ENCODE measurements at places on chromosomes 6 and 20.
A peak's percentile ranks its signal among the peaks of the same experiment; 100 is the strongest.

GRCh38 chr20:63695424-63696305 lies 787 bp upstream of the TNFRSF6B start:
- DNase-seq = no peak

GRCh38 chr6:129312880-129313279 lies 397.1 kb downstream of the ARHGAP18 start:
- peak; percentile 67 for DNase-seq

DNA sequence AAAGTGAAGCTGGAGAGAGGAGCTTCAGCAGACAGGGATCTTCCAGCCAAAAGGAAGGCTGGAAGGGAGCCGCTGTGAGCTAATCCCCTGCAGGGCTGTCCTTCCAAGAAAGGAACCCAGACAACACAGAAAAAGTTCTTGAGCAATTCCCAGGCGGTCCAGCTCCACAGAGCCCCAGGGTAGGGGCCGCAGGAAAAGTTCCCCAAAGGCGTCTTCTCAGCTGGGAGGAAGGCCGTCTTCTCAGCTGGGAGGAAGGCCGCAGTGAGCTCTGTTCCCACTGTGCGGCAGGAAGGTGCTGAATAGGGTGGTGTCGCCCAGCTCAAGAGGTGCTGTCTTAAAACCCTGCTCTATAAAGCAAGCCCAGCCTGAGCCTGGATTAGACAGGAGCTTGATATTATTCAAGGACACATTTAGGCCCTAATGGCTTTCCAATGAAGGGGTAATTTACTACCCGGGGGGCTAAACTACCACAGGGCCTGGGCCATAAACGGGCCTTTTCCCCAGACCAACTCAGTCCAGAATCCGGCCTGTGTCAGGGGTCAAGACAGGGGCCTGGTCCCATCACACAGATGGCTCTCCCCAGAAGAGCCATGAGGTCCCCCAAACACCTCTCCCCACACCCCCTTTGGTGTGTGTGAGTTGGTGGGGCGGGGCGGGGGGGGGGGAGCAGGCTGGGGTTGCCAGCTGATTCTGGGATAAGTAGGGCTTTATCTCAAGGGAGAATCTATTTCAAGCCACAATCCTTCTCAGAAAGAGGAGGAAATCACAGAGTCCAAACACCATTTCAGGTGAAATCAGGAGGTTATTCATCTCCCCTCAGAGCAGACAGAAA lies 103.6 kb downstream of the NOL4L start:
- DNase-seq = peak; percentile 32

- no peak for DNase-seq
These were observed 32.8 kb upstream of the HBS1L start for GRCh38 chr6:135087403-135087802.

- no peak for DNase-seq
These were observed 84.7 kb upstream of the RNF24 start for GRCh38 chr20:4099905-4100675.

GRCh38 chr6:162019349-162019748 lies 708.2 kb downstream of the PRKN start:
- DNase-seq = no peak

DNA sequence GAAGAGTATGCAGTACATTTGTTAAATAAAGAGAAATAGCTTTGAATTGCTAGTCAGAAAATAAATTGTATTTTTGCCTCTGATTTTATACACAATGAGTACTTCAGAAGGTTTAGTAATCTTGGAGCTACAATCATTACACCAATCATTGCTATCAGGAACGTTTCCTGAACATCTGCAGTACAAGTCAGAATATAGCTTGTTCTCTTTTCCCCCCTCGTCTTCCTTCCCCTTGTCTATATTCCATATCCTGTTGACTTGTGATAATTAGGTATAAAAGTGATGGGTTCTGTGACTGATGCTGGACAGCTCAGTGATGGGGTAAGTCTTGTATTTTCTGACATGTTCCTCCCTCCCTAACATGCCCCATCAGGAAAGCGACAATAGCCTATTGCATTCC lies 94.0 kb downstream of the AHI1 start:
- no peak for DNase-seq

DNA sequence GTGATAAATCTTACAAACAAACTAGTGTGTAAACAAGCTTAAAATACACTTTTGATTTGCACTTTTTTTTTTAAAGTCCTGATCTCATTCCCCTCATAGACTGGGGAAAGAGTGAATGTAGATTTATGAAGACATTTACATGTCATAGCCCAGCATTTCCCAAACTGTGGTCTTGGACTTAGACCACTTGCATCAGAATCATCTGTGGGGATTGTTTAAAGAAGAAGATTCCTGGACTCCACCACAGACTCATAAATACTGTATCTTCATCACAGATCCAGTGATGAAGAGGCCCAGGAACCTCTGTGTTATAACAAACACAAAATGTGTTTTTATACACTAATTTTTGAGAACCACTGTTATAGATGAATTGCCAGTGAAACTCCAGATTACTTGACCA lies 99.5 kb downstream of the KCNQ5 start:
- DNase-seq = no peak

GRCh38 chr6:163324688-163325389 lies 89.7 kb upstream of the QKI start:
- no peak for DNase-seq

DNA sequence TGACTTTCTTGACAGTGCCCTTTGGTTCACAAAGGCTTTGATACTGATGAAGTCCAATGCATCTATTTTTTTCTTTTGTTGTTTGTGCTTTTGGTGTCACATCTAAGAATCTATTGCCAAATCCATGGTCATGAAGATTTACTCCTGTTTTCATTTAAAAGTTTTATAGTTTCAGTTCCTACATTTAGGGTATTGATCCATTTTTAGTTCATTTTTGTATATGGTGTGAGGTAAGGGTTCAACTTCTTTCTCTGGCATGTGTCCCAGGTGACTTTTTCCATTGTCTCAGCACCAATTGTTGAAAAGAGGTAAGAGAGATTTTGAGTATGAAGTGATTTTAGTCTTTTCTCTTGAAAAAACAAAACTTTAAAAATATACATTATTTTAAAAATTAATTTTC lies 260.6 kb downstream of the GMPR start:
- DNase-seq = no peak

DNA sequence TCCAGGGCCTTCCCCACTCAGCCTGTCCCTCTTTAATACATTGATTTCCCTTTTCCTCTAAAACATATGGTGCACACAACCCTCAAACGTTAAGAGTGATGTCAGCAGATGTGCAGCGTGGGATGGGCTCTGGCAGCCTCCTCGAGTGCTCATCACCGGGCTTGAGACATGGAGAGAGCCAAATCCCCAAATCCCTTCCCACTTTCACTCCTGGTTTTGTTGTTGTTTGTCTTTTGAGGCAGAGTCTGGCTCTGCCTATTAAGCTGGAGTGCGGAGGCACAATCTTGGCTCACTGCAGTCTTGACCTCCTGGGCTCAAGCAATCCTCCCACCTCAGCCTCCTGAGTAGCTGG lies 5.8 kb upstream of the PLTP start:
- peak; percentile 61 for DNase-seq

GRCh38 chr20:13202565-13202964 lies 18.5 kb upstream of the ISM1 start:
- no peak for DNase-seq

DNA sequence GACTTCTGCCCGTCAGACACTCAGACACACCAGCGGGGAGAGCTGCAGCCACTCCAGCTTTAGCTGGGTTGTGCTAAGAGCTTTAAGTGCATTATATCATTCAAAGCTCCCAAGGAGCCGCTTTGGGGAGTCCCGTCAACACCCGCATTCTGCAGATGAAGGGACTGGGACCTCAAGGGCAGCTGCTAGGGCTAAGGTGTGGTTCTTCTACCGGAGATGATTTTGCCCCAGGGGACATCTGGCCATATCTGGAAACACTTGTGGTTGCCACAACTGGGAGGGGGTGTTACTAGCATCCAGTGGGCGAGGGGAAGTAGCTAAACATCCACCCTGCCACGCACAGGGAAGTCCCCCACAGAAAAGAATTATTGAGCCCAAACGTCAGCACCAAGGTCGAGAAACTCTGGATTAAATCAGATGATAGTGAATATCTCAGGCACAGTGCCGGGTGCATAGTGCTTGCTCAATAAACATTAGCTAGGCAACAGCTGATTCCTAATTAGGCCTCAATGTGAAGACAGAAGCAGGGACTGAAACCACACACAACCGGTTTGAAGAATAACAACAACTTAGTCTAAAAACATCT lies 29.6 kb downstream of the PMEPA1 start:
- no peak for DNase-seq

DNA sequence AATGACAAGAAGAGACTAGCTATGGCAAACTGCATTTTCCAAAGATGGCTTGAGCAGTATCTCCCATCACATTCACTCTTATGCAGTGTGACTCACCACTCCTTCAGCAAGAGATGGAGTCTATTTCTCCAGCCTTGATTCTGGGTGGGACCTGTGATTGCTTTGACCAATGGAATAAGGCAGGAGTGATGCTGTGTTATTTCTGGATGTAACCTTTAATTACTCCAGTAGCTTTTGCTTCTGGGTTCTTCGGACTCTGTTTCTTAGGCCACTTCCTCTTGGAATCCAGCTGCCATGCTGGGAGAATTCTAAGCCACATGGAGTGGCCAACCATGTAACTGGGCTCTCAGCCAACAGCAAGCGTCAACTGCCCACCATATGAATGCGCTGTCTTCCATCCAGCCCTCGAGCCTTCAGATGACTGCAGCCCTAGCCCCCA lies 50.7 kb downstream of the TGM2 start:
- DNase-seq = peak; percentile 62

DNA sequence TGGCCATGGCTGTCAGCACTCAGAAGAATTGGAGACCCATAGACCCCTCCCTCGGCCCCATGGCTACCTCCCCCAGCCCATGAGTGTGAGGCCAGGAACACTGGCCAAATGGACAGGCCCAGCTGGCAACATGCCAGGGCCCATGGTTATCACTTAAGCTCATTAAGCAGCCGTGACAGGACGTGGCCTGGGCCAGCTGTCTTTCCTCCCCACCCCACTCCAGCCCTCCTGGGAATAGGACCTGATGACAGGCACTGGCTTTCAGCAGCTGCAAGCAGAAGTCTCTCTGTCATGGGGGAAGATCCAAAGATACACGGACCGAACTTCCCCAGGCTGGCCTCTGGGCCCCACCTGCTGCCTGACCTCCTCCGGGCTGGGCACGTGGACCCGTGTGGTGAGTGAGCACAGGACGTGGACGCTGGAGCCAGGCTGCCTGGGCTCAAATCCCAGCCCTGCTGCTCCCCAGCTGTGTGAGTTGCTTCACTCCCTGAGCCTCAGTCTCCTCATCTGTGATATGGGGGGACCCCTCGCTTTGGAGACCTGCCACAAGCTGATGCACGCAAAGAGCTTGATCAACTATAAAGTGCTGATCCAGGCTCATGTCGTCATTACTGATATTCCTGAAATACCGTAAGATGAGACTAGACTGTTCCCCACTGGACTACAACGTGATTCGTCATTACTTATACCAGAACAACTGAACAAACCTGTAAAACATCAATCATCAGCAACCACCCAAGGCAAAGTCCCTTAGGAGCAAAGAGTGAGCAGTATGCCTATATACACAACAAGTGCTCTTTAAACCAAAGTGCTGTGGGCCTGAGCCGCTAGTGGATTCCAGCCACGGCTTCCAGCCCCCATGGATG lies 22.0 kb upstream of the VSTM2L start:
- DNase-seq = no peak

DNA sequence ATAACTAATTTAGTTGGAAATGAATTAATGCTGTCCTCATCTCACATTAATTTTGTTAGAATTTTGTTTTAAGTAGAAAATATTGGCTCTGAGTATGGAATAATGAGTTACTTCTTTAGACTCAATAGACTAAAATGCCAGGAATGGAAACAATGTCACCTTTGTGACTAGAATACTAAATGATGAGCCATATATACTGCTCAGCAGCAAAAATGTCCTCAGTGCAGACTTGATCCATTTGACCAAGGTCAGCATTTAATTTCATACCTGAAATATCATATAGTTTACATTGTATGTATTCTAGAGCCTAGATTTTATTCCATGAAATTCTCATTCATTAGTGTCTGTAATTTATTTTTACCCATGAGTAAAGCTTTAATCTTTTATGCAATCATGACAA lies 217.7 kb downstream of the ADGRB3 start:
- no peak for DNase-seq

DNA sequence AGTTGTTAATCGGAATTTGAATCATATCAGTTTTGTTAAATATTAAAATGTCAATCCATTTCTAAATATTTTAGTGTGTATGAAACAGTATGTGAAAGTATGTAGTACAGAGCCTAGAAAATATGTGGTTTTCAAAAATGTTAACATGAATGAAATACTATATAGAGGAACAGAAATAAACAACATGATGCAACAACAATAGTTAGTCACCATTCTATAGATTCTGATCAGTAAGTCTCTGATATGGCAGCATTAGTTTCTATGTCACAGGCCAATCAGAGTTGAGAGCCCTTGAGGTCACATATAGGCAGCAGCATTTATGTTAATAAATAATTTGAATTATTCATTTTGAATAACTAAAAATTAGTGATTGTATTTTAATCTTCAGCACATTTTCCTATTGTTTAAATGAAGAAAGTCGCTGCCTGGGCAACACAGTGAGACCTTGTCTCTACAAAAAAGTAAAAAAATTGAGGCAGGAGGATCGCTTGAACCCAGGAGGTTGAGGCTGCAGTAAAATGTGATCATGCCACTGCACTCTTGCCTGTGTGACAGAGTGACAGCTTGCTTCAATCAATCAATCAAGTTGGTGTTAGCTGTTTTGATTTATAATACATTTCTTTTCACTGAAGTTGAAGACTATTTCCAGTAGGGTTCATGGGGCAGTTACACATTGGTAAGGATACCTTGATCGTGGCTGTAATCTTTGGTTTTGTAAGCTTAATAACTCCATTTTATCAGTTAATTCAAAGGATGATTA lies 11.5 kb upstream of the MAP3K7 start:
- DNase-seq = no peak

- DNase-seq = no peak
These were observed 745.5 kb downstream of the C6orf118 start for GRCh38 chr6:164563924-164564323.

GRCh38 chr6:84641076-84641475 lies 123.3 kb downstream of the TBX18 start:
- peak; percentile 76 for DNase-seq

DNA sequence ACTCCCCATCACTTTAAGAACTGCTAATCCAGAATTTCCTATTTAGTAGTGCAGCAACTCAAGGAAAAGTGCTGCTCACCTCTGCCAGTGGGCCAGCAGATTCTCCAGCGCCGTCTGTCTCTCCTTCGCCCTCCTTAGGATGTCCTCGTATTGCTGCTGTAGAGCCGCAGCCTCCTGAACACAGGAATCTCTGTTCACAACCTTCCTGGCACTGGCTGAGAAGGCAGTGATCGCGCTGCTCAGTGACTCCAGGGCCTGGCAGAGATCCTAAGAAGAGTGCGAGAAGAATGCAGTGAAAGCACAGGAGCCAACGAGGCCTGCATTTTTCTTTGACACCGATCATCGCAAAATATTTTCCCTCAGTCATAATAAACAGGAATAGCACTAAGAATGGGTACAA lies 209.0 kb downstream of the SYNE1 start:
- DNase-seq = peak; percentile 63

DNA sequence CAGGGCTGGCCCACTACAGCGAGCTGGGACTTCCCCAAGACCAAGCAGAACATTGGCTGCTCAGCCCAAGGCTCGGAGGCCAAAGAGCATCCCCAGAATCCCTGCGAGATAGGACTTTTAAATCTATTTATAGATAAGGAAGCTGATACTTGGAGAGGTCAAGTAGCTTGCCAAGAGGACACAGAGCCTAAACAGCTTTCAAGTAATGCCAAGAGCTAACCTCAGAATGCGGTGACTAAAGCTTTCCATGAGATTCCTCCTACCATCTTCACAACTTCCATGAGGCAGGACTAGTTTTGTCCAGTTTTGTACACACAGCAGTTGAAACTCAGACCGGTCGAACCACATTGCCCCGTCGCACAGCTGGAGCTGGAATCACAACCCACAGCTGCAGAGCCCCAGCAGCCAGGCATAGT lies 168.1 kb upstream of the TOP1 start:
- DNase-seq = peak; percentile 82

Data from fibroblast of the aortic adventitia (primary cell).